ENCODE measurements at places on chromosomes 3 and 15.

- no peak for DNase-seq
These were observed 46.2 kb downstream of the ABTB1 start for GRCh38 chr3:127718916-127719290.

DNA sequence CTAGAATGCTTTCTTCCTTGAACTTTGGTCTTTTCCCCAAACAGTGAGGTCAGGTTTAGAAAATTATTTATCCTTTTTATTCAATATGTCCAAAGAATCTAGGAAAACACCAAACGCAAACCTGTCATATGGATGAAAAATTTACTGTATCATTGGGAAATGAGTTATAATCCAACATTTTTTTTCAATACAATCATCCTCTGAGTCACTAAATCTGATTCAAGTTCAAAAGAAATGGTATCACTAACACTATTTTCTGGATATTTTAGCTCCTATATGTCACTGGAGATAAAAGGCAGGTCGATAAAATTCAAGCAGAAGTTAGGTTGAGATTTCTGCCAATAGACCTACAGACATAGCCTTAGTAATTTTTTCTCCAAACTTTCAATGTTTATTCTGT, 591.6 kb upstream of the AGTR1 start:
- DNase-seq = no peak

DNA sequence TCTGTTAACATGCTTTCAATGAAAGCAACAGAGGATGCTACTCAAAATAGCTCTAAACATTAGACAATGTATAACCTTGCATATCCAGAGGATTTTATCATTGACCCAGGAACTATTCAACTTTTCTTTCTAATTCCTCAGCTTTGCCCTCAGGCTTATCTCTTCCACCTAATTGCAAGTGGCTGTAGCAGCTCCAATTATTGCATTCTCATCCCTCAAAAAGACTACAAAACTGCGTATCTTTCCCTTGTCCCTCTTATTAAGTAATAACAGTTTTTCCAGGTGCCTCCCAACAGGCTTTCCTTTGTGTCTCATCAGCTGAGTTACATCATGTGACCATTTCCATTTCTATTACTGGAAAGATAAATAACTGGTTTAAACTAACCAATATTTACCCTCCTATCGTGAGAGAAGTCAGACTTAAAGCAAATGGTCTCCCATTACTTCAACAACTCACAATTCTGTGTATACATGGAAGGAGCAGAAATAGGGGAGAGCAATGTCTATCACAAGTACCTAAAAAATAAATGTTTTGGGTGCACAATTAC, 78.0 kb upstream of the MBNL1 start:
- no peak for DNase-seq

DNA sequence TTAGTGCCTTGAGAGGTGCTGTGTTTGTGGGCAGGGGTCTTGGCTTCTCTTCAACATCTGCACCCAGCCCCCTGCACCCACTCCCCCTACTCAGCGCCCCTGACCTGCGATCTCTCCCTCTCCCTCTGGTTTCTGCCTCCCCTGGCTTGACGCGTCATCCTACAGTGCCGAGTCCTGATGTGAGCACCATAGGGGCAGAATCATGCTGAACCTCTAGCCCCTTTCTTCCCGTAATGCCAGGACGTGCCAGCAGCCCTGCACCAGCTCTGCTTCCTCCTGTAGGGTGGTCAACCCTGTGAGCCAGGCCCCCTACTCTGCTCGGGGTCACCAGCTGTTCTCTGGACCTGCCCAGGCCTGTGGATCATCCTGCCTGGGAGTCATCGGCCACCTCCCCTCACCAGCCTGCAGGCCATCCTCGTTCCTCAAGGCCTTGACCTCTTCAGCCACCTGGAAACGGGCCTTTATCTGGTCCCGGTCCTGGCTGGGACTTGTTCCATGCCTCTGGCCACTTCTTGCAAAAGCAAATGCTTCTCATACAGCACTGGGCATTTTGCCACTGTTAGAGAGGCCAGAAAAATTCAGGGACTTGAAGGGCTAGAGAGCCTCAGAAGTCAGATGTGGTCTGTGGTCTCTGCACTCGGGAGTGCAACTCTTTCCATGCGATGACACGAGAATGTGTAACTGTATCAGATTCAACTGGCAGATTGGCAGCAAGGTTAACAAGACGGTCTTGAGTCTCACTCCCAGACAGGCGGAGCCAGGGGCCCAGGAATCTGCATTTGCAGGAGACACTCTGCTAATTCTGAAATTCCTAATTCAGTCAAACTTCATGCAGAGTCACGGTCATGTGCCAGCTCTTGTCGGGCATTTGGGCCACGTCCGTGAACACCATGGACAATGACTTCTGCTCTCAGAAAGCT, 16.7 kb upstream of the KLF15 start:
- no peak for DNase-seq

- DNase-seq = no peak
These were observed 25.4 kb downstream of the CXCR6 start for GRCh38 chr3:45968706-45969105.

- no peak for DNase-seq
These were observed 203.9 kb downstream of the NR1D2 start for GRCh38 chr3:24149032-24149431.

DNA sequence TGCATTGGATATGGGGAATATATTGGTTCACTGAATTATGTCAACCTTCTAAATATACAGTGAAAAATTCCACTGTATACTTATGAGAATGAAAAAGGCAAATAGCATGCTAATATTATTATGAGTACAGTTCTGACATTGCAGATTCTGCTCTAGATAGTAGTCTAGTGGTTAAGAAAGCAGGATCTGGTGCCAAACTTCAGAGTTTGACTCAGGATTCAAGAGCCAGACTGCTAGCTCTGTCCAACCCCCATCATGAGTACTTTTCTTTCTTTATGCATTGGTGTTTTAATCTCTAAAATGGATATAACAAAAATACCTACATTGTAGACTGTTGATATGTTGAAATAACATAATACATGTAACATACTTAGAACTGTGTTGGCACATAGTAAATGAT, 57.3 kb upstream of the PLSCR4 start:
- DNase-seq = no peak

DNA sequence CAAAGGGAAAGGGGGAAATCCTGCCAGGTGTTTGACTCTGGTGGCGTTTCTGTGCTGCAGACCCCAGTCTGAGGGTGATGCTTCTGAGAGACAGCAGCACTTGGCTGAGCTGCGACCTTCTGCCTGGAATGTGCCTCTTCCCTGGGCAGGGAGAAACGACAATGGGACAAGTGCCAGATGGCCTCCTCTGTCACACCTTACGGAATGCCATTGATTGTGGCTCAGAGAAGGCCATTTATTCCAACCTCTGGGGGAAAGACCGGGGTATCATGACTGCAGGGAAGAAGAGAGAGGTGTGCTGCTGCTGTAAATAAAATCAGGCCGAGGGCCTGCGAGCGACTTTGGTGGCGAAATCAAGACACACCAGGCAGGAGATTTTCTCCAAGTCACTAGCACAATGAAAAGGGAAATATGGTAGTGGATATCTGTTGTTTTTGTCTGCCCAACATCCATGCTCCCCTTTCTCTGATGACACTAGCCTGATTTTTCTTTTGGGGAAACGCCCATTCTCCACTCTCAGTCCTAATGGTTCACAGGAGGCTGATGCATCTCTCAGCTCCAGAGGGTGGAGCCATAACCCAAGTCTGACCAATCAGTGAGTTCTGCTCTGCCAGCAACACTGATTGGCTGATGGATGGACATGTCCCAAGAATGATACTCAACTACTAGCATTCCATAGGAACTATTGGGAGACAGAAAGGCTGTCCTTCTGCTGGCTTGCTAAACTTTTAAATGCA, 336.1 kb downstream of the FOXP1 start:
- no peak for DNase-seq

DNA sequence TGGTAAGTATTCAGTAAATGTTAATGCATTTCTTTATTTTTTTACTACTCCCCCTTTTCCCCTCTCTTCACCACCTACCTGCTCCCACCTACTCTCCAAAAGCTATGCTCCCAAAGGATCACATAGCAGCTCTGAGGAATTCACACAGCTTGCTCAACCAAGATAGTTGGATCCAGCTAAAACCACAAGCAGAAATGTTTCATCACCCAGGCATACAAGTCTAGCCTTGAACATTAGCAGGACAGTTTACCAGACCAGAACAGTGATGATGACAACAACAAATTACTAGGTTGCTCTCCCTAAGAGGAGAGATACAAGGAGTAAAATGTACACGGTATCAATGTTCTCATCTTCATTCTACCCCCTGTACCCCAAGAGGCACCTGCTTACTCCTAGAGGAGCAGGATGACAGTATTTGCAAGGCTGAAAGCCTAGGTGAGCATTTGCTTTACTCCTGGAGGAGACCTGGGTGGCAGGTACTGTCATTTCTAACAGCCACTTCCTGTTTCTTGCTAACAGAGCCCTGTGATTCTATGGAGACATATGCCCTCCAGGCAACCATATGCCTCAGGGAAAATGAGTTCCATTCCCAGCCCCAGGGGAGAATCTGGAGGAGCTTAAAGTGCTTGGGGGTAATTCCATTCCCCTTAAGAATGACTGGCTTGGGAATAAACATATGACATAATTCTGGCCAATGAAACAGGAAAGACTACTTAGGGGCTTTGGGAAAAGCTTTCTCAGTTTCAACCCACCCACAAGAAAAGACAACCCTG, 237.5 kb downstream of the NTRK3 start:
- peak; percentile 32 for DNase-seq

GRCh38 chr3:107589454-107589853, 66.7 kb downstream of the BBX start:
- DNase-seq = no peak

GRCh38 chr15:100663086-100663914, 60.9 kb downstream of the ASB7 start:
- DNase-seq = no peak

- DNase-seq = no peak
These were observed 166.7 kb downstream of the RAP2B start for GRCh38 chr3:153328690-153329089.

DNA sequence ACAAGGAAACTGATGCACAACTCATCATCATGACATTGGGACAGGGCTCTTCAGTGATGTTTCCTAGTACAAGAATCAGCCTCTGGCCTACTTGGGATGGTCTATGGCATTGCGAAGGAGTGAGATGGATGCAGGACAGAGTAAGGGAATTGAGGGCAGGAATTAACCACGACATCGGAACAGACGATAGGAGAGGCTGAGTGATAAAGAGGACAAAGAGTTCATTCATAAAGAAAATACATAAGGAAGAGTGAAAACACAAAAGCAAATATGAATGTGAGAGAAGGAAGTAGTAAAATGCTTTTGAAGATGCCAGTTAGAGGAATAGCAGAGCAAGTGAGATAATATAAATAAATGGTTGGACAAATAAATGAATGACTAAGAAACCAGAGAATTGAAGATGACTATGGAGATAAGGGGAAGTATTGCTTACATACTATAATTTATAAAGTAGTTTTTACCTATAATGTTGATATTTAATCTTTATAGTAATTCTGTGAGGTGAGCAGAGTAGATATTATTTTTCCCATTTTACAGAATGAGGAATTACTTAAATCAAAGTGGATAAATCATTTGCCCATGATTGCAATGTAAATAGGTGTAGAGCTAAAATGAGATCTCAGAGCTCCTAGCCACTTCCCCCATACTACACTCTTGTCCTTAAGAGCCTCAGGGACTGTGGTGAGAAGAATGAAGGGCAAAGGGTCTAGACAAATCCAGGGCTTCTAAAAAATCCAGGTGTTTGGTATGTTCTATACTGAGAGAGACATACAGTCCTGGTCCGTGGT, 203.3 kb downstream of the DTWD1 start:
- DNase-seq = no peak

- peak; percentile 74 for DNase-seq
These were observed 39.7 kb upstream of the TM4SF1 start for GRCh38 chr3:149417174-149417573.

DNA sequence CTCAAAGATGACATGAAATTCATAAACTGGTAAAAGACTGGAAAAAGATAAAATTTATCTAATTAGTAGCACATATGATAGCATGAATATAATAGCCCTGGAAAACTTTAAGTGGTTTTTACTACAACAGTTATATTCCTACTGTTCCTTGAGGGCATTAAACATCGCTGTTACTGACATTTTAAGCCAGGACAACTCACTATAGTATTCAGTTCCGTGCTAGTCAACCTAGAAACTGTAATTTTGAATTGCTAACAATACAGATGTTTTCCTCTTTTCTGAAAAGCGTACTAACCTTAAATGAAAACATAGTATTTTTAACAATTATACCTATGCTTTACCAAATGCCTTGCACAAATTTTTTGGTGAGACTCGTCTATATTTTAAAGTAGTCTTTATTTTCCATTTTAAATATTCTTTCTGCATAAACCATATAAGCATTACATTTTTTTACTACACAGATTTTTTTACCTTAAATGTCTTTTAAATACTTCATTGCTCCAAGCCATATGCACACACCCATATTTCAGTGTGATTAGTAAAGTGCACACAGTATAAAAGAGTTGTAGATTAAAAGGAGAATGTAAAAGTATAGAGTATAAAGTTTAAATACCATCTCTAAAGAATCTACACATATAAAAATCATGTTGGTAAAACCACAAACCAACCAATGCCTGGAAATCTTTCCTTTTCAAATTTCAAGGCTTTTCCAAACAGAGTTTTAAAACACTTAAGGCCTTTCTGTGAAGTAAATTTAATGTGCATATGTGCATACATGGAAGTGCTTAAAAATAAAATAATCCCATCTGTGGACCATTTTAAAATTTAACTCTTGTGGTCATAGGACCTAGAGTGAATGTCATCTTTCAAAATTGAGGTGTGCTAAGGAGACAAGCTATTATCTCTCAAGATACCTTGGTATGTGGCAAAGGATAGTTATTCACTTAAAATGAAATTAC, 20.1 kb upstream of the CBLB start:
- DNase-seq = no peak

DNA sequence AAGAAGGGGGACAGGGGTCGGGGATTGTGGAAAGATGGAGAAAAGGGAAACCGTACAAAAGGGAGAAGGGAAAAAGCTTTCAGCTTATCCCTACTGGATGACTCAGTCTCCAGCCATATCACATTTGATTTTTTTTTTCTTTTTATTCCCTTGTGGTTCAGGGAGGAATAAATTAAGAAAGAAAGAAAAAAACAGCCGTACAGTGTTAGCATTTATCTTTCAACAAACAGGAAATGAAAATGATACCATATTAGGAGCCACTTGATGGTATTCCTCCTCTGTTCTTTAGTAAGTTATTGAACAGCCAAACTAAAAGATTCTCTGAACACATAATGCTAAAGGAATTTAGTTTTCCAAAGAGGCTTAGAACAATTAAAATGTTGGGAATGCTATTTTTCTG, 594.4 kb downstream of the FOXP1 start:
- DNase-seq = peak; percentile 97

- DNase-seq = no peak
These were observed 87.3 kb downstream of the DHX30 start for GRCh38 chr3:47890126-47890827.

- DNase-seq = peak; percentile 94
These were observed 60.3 kb downstream of the FEM1B start for GRCh38 chr15:68337826-68338225.

GRCh38 chr3:107892955-107893624, 197.7 kb downstream of the CD47 start:
- no peak for DNase-seq

DNA sequence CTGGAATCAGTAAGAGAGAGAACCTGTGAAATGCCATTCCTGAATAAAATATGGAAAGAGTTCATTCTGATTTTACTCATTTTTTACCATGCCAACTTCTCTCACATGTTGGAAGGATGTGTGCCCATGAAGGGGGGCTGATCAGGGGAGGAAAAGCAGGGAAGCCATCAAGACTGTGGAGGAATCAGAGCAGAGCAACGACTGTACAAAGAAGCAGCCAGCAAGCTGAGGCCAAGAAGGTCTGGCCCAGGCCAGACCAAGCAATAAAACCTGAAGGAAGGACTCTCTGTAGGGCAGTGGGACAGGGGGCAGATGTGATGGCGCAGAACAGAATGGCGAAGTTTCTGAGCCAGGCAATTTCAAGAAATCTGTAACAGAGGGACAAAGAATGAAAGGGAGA, 24.0 kb upstream of the ARNT2 start:
- DNase-seq = no peak
